ENCODE measurements at places on chromosomes 1 and 21.

DNA sequence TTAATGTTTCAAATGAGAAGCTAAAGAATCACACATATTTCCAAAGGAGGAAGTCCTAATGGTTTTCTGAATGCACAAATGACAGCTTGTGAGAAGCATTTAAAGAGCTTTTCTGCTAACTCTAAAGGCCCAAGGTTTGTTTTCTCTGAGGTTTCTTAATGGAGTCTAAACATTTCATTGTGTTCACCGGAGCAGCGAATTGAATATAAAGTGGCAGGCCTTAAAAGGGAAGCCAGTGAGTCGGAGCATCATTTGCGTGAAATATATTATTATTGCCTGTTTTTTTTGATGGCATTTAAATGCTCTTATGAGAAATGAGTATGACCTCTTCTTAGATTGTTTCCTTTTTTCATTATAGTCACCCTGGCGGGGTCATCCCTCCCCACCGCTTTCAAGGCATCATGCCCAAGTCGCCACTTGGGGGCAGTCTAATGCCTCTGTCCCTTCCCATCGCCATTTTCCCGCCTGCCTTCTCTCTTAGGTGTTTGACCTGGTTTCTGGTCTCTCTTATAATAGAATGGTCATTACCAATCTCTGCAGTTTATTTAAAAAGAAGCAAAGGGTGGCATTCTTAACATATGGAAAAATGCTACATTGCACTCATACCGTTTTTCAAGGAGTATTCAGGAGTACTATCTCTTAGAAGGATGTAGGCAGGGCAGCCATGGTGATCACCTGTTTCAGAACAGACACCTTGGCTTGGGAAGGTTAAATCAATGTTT lies 25.3 kb upstream of the OVAAL start:
- no peak for DNase-seq

DNA sequence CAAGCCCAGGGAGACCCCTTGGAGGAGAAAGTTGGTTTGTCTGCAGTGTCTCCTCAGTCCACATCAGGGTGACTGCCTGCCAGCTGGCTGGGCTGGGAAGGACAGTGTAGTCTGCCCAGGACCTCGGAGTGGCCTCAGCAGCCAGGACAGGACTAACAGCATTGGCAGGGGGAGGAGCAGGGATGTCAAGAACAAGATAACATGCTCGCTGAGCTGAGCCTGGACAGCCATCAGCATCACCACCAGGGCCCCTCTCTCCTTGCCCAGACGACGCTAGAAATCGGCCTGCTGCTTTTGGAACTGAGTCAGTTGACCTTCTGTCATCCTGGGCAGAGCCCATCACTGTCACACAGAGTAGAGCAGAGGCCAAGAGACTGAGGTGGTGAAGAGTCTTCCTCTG lies 83.6 kb upstream of the CNTN2 start:
- no peak for DNase-seq

- DNase-seq = no peak
These were observed 113.8 kb downstream of the RHOU start for GRCh38 chr1:228849011-228849541.

- no peak for DNase-seq
These were observed 967.8 kb upstream of the NCAM2 start for GRCh38 chr21:20030390-20030789.

DNA sequence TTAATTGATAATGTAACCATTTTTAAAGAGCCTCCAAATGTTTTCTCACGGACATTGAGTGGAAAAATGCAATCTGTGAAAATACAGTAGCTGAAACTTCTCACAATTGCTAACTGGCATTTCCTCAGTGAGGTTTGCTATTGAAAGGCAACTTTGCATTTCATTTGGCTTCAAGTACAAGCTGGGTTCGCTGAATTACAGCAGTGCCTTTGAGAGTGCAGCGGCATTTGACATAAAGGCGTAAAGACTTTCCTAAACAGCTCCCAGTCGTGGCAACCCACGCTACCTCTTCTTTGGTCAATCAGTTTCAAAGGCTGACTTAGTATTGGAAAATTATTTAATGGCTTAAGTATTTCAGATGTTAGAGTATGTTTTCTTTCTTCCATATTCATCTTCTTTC lies 39.3 kb upstream of the ZBTB18 start:
- no peak for DNase-seq
